Activated naive CD4-positive, alpha-beta T cell (primary cell): ENCODE measurements at places on chromosomes 1 and 21.

- no peak for DNase-seq
Observed at GRCh38 chr1:220754212-220754917, 6.2 kb downstream of the MTARC2 start.

GRCh38 chr1:117612517-117613248, 6.8 kb downstream of the TENT5C start:
- DNase-seq: no peak

DNA sequence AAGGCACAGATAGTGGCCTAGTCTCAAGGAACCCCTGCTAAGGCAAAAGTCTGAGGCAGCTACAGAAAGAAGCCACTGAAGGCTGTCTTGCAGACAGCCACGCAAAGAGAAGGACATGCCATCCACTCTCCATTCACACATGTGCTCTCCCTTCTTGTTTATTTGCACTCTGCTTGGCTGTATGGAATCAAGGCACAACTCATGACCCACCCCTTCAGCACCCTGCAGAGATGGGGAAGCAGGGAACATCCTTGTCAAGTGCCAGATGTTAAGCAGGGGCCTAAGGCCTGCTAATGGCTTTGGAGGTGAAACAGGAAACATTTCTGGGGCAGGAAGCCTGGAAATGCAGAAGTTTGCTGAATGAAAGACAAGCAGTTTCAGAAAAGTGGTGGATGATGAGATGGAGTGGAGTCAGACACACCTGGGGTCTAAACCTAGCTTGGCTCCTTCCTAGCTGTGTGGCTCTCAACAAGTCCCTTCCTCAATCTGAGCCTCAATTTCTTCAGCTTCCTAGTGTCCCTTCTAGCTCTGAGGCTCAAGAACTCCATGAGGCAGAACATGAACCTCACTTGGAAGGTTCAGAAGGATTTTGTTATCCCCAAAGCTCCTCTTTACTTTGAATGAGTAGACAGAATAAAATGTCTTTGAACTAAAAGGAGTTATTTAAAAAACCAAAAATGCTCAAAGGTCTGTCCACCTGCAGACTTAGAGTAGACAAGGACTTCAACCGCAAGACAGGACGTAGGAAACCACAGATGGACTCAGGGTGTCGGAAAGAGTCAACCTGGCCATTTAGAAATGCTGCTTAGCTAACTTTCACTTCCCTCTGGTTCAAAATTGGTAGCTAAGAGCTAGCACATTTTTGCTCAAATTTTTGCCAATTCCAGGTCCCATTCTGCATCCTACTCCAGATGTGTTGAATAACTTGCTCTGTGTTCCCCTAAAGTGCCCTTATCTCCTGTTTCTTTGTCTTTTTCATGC, 283.1 kb downstream of the PLPP3 start:
- DNase-seq: no peak

DNA sequence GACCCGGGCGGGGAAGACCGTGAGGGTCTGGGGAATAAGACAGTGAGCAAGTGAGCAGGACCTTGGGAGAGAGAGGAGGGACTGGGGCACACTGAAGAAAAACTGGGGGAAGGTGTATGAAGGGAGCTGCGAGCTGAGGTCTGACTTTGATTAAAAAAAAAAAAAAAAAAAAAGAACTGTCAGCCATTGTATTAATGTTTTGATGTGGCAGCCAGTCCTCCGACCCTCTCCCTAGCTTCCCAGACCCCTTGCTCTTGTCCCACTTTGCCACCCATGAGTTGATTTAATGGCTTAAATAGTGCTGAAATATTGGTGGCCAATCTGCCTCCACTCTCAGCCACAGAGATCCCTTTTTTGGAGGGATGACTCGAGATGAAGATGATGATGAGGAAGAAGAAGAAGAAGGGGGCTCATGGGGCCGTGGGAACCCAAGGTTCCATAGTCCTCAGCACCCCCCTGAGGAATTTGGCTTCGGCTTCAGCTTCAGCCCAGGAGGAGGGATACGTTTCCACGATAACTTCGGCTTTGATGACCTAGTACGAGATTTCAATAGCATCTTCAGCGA, 652 bp downstream of the HAX1 start:
- DNase-seq: no peak

DNA sequence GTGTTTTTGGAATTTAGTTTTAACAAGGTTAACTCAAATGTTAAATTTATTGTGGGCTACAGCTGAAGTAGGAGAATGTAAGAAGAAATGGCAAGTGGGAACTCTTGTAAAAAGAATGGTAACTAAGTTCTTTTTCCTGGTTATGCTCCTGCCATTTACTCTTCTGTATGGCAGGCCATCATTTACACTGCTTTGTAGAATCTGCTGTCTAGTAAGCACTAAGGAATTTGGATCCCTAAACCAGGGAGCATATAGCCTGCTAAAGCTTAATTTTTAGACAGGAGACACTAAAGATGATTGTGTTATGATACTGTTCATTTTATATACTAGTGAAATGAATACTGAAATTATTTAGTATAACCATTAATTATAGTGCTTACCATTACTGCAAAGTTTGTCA, 85.3 kb downstream of the CAMTA1 start:
- DNase-seq: no peak

GRCh38 chr1:30417701-30418046, 305.7 kb downstream of the MATN1 start:
- DNase-seq: no peak

- no peak for DNase-seq
Observed at GRCh38 chr1:7478142-7478790, 292.8 kb upstream of the VAMP3 start.

DNA sequence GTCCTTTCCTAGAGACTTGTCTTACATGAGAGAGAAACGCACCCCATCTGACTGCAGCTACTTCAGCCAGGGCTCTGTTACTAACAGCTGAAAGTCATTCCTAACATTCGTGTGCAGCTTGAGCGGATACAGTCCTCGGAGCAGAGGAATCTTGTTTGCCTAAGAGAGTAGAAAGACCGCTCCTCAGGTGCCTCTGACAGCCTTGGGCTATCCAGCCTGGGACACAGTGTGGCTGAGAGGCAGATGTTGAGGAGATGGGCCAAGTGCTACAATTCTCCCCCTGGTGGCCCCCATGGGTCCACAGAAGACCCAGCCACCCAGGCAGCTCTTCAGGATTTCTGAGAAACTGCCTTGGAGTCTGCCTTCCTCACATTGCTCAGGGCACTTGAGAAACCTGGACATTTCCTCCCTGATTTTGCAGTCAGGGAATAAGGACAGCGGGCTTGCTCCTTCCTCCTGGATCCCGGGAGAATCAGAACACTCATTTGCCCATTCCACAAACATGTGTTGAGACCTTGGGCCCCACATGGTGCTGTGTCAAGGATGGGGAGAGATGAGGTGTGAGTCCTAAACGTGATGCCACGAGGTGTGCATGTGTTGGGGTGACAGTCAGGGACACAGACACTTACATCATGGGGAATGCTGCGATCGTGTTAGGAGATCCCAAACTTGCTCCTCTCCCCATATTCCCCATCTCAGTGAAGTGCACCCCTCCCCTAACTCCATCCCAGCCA, 13.1 kb downstream of the TRIM62 start:
- no peak for DNase-seq

GRCh38 chr1:175360016-175360415, 167.4 kb upstream of the KIAA0040 start:
- no peak for DNase-seq

- DNase-seq: no peak
Observed at GRCh38 chr1:44536357-44537209, 131.5 kb downstream of the RNF220 start.

DNA sequence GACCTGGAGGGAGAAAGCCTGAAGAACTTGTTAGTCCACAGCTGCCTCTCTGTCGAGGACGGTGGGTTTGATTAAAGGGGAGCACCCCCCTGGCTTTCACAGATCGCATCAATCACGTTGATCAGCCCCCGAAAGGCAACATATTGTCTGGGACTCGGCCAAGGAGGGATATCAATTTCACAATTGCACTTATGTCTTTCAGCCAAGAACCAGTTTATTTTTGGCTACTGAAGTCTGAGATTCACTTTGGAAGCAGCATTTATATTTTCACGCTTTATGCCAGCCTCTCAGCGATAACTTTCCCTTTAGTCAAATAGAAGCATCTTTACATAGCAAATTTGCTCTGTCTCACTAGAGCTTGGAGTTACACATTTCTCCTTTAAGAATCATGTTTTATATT, 253.2 kb upstream of the RRP15 start:
- no peak for DNase-seq

- DNase-seq: no peak
Observed at GRCh38 chr1:151988405-151988923, 5.2 kb downstream of the S100A10 start.

GRCh38 chr21:43832158-43832550, 32.9 kb upstream of the AGPAT3 start:
- DNase-seq: no peak

GRCh38 chr1:191648939-191649338, 509.3 kb upstream of the RGS18 start:
- no peak for DNase-seq

GRCh38 chr1:62111084-62111483, 83.6 kb upstream of the L1TD1 start:
- no peak for DNase-seq

GRCh38 chr1:176159993-176160392, 47.1 kb downstream of the COP1 start:
- DNase-seq: no peak

DNA sequence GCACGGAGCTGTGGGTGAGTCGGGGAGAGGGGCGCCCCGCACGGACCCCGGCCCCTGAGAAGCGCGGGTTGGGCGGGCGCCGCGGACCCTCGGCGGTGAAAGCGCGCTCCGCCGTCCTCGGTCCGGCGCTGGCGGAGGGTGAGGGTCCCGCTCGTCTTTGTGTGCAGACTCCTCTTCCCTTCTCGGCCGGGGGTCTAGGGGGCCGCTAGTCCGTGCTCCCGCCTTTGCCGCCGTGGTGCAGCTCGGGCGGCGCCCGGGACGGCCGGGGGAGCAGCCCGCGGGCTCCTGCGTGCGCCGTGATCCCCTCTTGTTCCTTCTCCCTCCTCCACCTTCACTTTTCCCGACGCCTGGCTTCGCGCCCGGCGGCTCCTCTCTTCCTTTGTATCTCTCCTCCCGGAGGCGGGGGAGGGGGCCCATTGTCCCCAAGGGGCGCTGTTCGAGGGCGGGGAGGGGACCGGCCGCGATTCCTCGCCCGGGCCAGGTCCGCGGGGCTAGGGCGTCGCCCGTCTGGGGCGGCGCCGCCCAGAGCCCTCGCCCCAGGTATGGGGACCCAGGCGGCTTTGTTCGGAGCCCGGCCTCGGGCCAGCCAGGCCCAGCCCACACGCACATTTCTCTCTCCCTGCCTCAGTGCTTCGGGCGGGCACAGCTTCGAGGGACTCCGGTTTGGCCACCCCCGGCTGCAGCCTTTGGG, 519 bp downstream of the FNBP1L start:
- DNase-seq: no peak

DNA sequence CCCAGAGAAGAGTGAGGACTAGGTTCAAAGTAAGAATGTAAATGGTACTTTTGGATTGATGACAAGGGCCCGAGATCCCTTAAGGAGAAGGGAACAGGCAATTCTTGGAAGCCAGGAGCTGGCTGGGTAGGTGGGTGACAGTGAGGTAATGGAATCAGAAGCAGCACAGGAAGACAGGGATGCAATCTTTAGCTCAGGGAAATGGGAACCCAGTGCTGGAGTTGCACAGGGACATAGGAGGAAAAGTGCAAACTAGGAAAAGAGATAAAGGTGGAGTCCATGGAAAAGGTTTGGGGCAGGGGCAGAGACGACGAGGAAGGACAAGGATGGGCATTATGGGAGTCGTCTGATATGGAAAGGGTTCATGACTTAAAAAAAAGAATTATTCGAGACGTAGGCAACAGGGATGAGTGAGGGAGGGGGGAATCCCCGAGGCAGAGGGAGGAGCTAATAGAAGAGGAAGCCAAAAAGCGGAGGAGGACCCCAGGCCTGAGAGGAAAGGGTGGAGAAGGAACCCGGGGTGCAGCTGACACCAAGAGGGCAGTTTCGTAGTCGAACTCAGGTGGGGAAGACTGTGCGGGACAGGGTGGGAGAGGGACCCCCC, 495 bp downstream of the PI4KB start:
- DNase-seq: no peak

GRCh38 chr1:210250998-210251679, 18.5 kb downstream of the SERTAD4 start:
- DNase-seq: no peak

DNA sequence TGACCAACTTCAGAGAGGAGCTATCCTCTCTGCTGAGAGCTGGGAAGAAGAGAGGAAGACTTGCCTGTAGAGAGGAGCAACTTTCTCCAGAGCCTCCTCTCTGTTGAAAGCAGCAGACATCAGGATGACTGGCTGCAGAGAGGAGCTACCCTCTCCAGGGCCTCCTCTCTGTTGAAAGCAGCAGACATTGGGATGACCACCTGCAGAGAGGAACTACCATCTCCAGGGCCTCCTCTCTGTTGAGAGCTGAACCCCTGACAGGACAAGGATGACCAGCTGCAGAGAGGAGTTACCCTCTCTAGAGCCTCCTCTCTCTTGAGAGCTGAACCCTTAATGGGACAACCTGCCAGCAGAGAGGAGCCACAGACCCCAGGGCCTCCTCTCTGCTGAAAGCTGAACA, 83.0 kb upstream of the GJB5 start:
- no peak for DNase-seq

- DNase-seq: no peak
Observed at GRCh38 chr1:41357451-41358101, 3.7 kb upstream of the FOXO6 start.

DNA sequence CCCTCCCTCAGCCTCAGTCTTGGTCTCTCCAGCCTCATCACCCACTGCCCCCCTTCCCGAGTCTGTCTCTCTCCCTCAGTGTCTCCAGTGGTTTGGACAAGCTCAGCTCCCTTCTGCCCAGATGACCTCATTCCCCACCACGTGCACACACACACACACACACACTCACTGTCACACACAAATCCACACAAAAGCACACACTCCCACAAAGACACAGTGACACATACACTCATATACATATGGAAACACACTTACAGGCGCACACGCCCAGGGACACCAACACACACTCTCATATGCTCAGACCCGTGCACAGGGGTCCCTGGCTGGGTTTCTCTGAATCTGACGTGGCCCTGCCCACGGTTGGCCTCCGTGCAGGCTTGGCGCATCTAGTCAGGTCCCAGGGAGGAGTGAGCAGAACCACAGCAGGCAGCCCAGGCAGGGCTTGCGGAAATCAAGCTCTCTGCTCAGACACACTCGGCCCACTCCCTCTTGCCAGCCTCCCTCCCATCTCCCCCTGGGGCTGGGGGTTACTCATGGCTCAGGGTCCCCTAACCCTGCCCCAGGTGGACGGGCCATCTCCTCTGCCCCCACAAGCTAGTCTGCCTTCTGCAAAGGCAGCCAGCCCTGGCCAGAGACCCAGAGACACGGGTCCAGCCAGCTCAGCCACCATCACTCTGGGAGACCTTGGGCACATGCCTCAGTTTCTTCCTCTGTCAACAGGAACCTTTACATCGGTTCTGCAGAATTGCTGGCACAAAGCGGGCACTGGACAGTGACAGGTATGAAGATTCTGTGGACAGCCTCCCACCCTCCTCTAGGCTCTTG, 38.5 kb upstream of the FAM131C start:
- DNase-seq: no peak
